ENCODE measurements at places on chromosomes 16 and 17. TPM values are rescaled to one million over a fixed set of nuclear protein-coding genes. Genes with fewer than 3 reads are reported as not detected.
A peak's percentile ranks its signal among the peaks of the same experiment; 100 is the strongest.

DNA sequence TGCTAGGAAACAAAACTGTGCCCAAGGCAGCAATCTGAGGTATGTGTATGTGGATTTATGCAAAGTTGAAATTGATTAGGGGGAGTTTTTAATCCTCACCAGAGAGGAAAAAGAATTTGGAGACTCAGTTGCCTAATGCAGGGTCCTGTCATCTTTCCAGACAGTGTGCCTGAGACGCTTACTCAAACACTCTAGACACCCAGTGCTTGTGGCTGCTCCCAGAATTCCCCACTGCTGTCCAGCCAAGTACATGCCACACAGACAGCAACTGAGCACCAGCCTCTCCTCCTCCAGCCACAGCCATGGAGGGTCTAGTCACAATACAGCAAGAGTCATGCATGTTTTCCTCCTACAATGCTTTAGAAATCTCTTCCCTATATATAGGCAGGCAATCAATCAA, 118.1 kb downstream of the HIC1 start:
- DNase-seq: no peak

DNA sequence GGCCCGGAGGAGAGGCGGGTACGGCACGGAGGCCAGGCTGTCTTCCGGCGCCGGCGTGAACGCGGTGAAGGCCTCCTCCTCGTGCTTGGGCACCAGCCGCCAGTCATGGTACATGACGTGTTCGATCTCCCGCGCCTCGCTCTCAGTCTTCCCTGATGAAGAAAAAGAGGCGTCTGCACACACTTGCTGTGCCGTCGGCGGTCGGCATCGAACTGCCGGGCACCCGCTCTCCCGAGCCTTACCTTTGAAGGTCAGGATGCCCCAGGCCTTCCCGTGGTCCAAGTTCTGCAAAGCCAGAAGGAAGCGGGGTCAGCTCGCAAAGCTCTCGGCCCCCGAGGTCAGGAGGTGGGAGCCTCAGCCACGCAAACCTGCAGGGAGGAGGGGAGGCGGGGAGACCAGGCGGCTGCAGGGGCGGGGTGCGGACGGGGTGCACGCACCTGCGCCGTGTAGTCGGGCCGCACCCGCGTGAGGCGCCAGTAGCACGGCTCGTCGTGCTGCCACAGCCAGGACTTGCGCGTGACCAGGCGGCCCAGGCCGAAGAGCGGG, at the start of gene EME2:
Gene EME2, plus strand, starts transcription at position 449 of the 546 bp plus-strand sequence. CDS start 418 bp downstream, outside the sequence.
- no peak for DNase-seq

- DNase-seq: peak; percentile 62
Measured at GRCh38 chr17:45294506-45294905, 22.3 kb downstream of the MAP3K14 start.

JPH3 gene
- not detected for total RNA-seq

DNA sequence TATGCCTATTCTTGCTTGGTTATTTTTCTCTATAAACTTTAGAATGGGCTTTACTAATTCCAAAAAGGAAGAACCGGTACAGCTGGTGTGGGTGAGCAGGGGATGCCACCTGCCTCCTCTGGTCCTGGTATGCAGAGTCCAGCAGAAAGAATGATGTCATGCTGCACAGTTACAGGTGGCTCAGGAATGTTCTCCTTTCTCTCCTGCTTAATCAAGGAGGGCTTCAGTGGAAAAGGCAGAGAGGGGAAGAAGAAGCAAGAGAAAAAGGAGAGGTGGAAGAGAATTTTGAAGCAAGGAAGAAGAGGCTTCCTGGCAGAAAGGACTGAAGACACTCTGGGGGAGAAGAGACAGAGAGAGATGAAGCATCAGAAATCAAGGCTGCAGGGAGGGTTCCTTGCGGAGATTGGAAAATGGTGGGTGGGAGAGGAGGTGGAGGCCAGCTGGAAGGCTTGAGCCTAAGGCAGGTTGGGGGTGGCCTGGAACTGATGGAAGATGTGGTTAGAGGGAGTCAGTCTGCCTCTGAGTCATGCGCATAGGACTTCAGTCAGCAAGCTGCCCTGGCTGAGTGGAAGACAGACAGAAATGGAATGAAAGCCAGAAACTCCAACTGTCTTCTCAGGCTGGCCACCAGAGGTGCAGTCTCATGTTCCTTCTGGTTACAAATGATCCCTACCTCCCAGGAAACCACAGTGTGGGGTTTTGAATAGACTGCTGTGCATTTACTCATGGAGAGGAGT, 64.6 kb upstream of the CRHR1 start:
- DNase-seq: peak; percentile 83

GRCh38 chr16:87850009-87851006, 19.0 kb downstream of the SLC7A5 start:
- peak; percentile 56 for DNase-seq

Data from MCF 10A (cell line).